ENCODE measurements at places on chromosomes 2 and 18. TPM values are rescaled to one million over a fixed set of nuclear protein-coding genes. Genes with fewer than 3 reads are reported as not detected.

- no peak for DNase-seq
Measured at GRCh38 chr2:37780387-37780676, 108.9 kb upstream of the CDC42EP3 start.

DNA sequence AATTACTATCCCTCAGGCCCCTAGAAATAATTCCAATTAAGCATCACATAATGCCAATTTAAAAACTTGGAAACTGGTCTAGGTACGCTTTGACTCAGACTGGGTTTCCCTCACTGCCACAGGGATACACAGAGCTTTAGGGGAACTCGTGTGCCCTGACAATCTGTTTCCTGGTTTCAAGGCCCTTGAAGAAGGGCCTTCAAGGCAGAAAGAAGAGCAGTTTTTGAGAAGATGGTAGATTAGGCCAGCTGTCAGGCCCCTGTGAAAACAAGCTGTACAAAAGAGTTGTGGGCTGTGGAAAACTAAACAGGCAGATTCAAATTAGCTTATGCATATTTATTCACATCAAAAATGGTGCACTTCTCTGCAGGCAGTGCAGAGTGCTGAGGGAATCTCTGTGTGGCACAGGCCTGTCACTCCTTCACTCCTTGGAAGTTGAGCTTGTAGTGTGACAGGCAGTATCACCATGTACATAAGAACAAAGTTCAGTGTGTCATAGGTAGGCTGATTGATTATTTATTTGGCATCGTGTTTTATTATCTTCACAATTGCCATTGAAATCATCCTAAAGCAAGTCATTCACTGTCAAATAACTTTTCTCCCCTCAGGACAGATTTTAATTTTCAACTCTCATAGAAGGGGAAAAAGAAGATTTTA, 614.4 kb upstream of the GYPC start:
- DNase-seq: no peak

GRCh38 chr18:78305789-78306188, 673.8 kb upstream of the SALL3 start:
- no peak for DNase-seq

DNA sequence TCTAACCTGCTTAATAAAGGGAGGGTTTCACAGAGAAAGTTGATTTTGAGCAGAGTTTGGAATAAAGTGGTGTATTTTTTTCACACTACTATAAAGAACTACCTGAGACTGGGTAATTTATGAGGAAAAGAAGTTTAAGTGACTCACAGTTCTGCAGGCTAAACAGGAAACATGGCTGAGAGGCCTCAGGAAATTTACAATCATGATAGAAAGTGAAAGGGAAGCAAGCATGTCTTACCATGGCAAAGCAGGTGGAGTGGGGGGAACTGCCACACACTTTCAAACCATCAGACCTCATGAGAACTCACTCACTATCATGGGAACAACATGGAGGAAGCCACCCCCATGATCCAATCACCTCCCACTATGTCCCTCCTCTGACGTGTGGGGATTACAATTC, 546.7 kb downstream of the EPHA4 start:
- no peak for DNase-seq

GRCh38 chr18:31554776-31555175, 36.9 kb upstream of the TTR start:
- DNase-seq: no peak

- peak; percentile 20 for DNase-seq
Measured at GRCh38 chr2:98459496-98460175, 15.0 kb downstream of the INPP4A start.

GRCh38 chr18:42707080-42707479, 408.4 kb downstream of the RIT2 start:
- DNase-seq: no peak

GRCh38 chr18:805008-805754, 6.9 kb downstream of the YES1 start:
- no peak for DNase-seq

GRCh38 chr18:61556316-61556715, 223.1 kb downstream of the CDH20 start:
- DNase-seq: no peak

DNA sequence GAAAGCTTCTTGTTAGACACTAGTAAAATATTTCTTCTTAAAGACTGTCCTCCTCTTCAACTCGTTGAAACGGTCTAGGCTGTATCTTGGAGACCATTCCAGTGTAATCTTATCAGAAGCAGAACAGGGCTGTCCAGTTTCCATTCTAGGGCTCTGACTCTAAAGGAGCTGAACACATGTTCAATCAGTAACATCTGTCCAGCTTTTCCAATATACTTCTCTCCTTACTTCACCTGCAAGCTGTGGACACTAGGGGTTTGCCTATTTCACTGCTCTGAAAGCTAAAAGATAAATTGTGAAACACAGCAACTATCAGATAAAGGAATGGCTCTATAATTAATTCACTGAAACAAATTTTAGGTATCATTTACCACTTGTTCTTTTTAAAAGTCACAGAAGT, 73.8 kb downstream of the ZNF385B start:
- DNase-seq: no peak

DNA sequence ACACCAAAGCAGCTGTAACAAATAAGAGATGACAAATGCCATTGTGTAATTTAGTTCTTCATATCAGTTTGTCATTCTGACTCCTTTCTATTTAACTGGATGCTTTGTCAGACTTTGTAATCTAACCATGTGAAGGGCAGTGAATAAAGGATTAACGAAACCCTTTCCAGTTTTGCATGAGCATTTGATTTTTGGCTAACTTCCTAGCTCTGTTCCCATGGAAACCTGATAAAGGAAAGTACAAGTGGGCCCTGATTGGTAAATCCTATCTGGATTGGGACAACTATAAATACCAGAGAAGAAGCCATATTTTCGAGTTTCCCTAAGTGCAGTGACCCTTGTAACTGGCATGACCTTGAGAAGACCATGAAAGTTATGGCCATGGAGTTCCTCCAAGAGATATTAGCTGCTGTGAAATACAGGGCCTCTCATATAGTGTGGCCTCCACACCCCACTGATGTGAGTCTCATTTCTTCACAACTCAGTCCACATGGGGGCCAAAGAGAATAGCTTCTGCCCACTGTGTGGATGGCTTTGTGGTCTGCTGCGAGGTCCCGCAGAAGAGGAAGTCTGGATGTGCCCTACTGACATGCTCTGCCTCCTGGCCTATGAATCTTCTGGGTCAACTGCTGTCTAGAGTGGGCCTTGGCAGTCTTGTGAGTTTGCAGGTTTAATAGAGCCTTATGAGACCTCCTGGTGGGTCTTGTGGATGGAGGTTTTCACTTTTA, 38.2 kb upstream of the CYP1B1 start:
- no peak for DNase-seq

Gene DNAH6
- 0.32 TPM for polyA plus RNA-seq

Gene WNT10A
- not detected for polyA plus RNA-seq

Gene SF3B1
- 44.1 TPM for polyA plus RNA-seq

Gene PTPRM
- polyA plus RNA-seq: 9.2 TPM
